Kidney capillary endothelial cell (primary cell): ENCODE measurements at places on chromosomes 12 and 14.

GRCh38 chr12:57902478-57902969, 38.8 kb upstream of the ATP23 start:
- no peak for DNase-seq

- DNase-seq = no peak
Measured at GRCh38 chr12:107925125-107925524, 150.6 kb downstream of the ASCL4 start.

- DNase-seq = no peak
Measured at GRCh38 chr14:72699443-72699842, 194.5 kb downstream of the DPF3 start.

DNA sequence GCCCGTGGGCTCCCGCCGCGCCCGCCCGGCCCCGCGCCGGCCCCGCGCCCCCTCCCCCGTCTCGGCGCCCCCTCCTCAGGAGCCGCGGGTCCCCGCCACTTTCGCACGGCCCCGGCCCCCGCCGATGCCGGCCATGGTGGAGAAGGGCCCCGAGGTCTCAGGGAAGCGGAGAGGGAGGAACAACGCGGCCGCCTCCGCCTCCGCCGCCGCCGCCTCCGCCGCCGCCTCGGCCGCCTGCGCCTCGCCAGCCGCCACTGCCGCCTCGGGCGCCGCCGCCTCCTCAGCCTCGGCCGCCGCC, 263 bp downstream of the RCOR1 start:
- DNase-seq = no peak

DNA sequence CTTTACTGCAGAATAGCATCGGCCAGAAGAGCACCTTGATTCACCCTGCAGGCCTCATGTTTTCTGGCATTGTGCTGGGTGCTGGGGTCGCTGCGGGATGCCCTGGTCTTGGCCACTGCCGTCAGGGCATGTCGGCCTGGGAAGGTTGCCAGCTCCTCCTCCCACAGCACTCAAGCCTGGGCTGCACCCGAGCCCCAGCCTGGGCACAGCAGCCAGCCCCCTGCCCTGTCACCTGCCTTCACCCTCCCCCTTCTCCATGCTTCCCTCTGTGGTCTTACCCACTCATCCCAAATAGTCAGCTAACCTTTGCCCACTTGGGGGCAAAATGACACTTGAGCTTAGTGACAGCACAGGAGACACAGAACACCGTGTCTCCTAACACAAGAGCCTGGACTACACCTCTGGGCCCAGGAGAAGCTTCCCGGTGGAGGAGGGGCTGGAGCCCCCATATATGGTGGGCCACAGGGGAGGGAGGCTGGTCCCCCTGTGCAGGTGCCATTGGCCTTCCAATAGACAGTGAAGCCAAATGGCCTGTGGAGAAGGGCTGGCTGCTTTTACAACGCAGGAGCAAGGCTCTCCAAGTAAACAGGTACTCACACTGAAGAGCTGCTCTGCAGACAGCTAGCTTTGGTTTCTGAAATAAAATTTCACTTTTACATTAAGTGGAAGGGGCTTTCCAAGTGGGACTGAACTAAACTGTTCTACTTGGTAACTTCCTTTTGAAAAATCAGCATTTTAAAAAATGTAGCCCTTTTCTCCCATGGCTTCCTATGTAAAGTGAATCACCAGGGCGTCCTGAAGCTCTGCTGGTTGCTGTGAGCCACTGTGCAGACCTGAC, 51.2 kb upstream of the AMN start:
- DNase-seq = no peak
